MG63 (cell line): ENCODE measurements at places on chromosomes 13 and 19. TPM values are rescaled to one million over a fixed set of nuclear protein-coding genes. Genes with fewer than 3 reads are reported as not detected.
A peak's percentile ranks its signal among the peaks of the same experiment; 100 is the strongest.

GRCh38 chr13:42645717-42646116 lies 71.8 kb downstream of the TNFSF11 start:
- no peak for DNase-seq

- peak; percentile 55 for DNase-seq
Observed at GRCh38 chr19:37931881-37932655, 25.1 kb downstream of the SIPA1L3 start.

- DNase-seq, result no peak
Observed at GRCh38 chr13:73146707-73147106, 87.9 kb downstream of the KLF5 start.

DNA sequence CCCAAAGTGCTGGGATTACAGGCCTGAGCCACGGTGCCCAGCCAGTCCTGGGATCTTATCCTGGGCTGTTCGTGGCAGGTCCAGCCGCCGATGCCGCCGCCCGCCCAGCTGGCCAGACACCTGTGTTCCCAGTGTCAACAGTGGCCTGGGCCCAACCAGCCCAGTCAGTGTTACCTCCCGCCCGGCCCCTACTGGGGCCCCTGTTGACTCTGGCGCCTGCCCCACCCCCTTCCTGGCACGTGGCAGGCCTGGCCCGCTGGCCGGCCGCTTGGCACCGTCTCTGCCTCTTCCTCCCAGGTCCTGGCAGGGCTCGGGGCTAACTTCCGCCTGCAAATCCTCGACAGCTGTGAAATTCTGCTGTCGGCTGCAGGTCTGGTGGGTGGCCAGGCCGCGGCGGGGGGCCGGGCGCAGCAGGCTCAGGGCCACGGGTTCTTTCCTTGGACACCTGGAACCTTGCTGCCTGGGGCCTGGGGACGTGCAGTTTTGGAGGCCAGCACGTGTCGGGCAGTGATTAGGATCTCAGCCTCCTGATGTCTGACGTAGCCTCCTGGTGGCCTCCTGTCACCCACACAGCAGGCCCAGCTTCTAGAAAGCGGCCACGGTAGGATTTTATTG lies 9.1 kb downstream of the ARID3A start:
- peak; percentile 93 for DNase-seq

GRCh38 chr13:94112227-94112626 lies 367.3 kb downstream of the DCT start:
- DNase-seq, result peak; percentile 85

DNA sequence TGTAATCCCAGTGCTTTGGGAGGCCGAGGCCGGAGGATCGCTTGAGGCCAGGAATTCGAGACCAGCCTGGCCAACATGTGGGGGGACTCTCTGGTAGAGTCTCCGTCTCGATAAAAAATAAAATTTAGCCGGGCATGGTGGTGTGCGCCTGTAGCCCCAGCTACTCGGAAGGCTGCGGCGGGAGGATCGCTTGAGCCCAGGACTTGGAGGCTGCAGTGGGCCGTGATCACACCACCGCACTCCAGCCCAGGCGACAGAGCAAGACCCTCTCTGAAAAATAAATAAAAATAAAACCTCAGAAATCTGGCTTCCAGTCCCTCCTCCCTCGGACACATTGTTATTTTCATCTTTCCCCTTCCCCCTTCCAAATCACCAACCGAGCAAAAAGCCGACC lies 332 bp downstream of the IRGQ start:
- DNase-seq, result no peak

The ADAMTS10 gene
- 4.7 and 17.0 TPM in 2 replicates for total RNA-seq

GRCh38 chr13:111122056-111122455 lies 6.9 kb downstream of the ARHGEF7 start:
- no peak for DNase-seq

GRCh38 chr19:616747-617526 lies 16.4 kb downstream of the POLRMT start:
- DNase-seq, result no peak

The URAD gene
- not detected in 2 replicates for total RNA-seq

DNA sequence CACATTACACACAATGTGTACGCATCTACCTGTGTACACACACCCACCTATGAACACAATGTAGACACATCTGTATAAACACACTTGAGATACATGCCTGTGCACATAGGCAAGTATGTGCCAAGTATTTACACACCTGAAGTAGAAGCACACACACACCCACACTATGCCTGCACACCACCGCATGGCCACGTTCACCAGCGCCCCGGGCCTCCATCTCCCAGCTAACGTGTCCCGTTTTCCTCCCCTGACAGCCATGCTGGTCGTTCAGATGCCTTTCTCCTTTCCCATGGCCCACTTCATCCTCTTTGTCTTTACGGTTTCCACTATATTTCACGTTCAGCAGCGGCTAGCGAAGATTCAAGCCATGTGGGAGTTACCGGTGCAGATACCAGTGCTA lies 6.9 kb downstream of the FUT2 start:
- no peak for DNase-seq

The ZNF667 gene
- not detected in 2 replicates for total RNA-seq

DNA sequence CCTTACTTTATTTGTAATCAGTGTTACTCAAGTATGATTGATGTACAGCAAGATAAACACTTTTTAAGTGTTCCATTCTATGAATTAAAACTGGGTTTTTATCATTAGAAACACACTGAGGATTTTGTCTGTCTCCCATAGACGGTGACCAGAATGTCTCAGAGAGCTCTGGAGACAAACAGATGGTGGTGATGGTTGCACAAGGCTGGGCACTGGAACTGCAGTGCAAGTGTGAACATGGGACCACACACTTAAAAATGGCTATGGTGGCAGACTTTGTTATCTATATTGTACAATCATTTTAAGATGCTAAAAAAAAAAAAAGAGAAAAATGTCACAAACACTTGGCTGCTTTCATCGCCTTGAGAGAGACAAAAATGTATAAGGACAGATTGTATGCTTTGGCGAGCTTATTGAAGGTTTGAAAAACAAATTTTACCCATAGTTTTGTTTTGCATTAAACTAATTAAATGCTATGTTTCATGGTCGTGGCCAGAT lies 273.0 kb downstream of the SHISA2 start:
- no peak for DNase-seq

DNA sequence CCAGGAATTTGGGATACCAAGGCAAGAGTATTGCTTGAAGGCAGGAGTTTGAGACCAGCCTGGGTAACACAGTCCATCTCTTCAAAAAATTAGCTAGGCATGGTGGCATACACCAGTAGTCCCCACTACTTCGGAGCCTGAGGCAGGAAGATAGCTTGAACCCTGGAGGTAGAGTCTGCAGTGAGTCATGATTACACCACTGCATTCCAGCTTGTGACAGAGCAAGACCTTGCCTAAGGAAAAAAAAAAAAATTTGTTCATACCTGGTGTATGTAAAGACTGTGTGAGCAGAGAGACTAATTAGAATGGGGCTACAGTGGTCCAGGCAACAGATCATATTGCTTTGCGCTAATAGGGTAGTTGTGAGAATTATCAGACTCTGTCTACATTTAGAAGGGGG lies 778.3 kb upstream of the PCDH20 start:
- DNase-seq, result no peak

The CD33 gene
- 0.22 and 3.8 TPM in 2 replicates for total RNA-seq

GRCh38 chr13:46495651-46496050 lies 57.3 kb upstream of the LRCH1 start:
- no peak for DNase-seq

The PSG5 gene
- total RNA-seq, result 9.5 and 9.7 TPM in 2 replicates

GRCh38 chr19:31113293-31113692 lies 235.9 kb downstream of the TSHZ3 start:
- peak; percentile 31 for DNase-seq

GRCh38 chr13:98509271-98510155 lies 67.4 kb downstream of the STK24 start:
- peak; percentile 90 for DNase-seq

DNA sequence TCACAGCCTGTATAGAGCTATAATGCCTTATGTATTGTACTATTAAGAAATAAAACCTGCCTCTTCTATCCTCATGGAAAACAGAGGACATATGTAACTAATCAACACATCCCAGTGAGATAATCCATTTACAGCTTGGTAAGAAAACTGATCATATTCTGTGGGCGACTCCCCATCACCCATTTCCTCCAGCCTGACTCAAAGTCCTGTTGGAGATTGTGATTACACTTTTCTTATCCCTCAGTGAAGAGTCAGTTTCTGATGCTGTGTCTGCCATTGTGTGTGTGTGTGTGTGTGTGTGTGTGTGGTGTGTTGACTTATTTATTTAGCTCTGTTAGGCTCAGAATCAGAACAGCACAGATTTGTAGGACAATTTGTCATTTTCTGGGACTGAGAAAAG lies 212.8 kb downstream of the FGF9 start:
- no peak for DNase-seq

DNA sequence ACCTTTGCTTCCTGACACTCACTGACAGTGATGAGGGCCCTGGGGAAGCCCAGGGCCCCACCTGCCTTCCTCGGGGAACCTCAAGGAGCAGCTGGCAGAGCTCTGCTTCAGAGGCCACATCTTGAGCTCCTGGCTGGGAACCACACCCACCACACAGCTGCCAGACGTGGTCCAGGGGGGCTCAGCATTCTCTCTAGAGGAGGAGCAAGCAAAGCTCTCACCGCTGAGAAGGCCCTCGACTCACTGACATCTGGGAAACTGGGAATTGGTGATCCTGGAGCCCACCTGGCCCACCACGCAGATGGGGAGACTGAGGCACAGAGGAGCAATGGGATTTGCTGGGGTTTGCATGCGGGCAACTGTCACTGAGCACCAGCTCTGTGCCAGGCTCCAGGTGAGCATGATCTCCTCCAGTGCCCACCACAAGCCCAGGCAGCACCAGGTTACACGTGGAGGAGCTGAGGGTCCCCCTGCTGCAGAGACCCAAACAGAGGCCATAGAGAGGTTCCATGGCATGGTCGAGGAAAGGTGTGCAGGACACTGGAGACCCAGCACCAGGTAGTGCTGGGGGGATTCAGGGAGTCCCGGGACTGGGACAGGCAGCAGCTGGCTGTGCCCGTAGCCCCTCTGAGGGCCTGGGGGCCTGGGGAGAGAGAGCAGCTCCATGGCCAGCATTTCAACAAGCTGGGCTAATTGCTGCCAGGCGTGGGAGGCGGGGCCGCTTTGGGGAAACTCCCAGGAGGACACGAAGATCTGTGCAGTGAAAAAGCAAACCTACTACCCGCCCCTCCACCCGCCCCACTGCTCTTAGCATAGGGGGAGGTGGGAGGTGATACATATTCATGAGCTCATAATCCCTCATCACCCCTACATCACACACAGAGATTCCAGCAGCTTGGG lies 33.4 kb downstream of the PEPD start:
- no peak for DNase-seq

- peak; percentile 54 for DNase-seq
Observed at GRCh38 chr13:75481176-75482069, 546 bp downstream of the TBC1D4 start.

- peak; percentile 28 for DNase-seq
Observed at GRCh38 chr13:44305917-44306370, 67.7 kb upstream of the SERP2 start.

DNA sequence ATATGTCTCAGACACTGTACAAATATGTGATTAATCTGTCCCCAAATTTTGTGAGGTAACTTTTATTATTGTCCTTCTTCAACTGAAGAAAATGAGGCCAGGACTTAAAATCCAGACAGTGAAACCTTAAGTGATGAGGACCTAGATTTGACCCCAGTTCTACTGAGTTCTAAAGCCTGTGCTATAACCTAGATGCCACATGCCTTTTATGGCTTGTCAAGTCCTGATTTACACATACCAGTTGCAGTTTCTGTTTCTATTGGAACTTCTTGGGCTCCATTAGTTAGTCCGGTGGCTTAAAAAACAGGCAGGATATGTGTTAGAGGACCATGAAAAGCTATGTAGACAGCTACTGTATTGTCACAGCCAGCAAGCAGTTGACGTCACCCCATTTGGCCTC lies 436.5 kb upstream of the KLHL1 start:
- DNase-seq, result no peak

The GADD45B gene
- total RNA-seq, result 36.4 and 48.7 TPM in 2 replicates

DNA sequence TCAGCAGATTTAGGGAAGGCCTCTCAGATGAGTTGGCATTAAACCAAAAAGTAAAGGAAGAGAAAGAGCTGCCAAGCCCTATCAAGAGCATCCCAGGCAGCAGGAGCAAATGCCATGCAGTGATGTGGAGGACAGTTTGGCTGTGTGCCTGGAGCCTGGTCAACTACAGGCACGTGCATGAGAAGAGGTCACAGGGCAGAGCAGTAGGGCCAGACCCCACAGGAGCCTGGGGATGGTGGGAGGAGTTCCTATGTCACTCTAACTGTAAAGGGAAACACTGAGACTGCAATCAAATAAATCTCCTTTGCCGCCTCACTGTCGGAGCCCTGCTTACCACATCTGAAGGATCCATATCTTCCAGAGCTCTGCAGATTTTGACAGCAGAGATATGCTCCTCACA lies 240.5 kb downstream of the ENOX1 start:
- peak; percentile 20 for DNase-seq

DNA sequence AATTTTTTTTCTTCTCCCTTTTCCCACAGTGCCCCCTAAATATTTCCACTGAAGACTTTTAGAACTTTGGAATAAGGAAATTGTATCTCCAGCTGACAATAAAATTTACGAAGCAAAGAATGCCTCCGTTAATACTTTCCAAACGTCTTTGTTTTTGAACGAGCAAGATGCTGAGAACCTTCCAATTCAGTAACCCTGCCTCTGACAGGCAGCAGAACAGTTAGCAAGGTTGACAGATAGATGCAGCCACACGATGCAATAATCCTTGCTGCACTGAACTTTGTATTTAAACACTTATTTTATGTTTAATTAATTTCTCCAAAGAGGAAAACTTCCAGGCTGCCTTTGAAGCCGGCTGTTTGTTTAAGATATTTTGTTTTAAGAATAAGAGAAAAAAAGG lies 71.8 kb upstream of the TSHZ3 start:
- DNase-seq, result no peak

- no peak for DNase-seq
Observed at GRCh38 chr19:57075125-57075524, 44.7 kb upstream of the USP29 start.

DNA sequence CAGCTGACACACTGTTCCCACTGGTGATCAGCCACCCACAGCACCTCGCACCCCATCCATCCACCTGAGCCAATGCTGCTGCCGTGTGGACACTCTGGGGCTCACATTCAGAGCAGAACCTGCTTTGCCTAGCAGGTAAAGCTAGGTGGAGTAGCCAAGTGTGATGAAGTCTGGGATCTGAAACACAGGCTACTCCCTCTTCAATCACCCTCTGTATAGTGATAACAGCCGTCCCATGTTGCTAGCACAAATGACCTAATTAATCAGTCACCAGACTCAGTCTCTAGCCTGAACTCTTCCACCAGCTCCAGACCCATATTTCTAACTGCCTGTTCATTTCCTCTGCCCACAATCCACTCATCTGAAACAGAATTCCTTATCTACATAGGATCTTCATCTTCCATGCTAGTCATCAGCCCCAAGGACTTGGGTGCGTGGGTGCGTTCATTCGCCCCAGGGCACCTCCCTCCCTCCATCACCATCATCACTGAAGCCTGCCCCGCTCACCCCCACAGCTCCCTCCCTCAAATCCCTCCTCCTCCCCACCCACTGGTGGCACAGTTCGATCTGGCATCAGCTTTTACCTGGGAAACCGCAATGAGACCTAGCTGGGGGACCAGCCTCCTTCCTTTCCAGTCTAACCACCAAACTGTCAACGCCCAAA lies 19.8 kb downstream of the STK24 start:
- no peak for DNase-seq

The CRLF1 gene
- total RNA-seq, result 6.6 and 16.9 TPM in 2 replicates

The KLK15 gene
- total RNA-seq, result not detected in 2 replicates

GRCh38 chr13:95387733-95388207 lies 86.5 kb upstream of the ABCC4 start:
- no peak for DNase-seq
